ENCODE measurements at places on chromosomes 3 and 15.
A peak's percentile ranks its signal among the peaks of the same experiment; 100 is the strongest.

DNA sequence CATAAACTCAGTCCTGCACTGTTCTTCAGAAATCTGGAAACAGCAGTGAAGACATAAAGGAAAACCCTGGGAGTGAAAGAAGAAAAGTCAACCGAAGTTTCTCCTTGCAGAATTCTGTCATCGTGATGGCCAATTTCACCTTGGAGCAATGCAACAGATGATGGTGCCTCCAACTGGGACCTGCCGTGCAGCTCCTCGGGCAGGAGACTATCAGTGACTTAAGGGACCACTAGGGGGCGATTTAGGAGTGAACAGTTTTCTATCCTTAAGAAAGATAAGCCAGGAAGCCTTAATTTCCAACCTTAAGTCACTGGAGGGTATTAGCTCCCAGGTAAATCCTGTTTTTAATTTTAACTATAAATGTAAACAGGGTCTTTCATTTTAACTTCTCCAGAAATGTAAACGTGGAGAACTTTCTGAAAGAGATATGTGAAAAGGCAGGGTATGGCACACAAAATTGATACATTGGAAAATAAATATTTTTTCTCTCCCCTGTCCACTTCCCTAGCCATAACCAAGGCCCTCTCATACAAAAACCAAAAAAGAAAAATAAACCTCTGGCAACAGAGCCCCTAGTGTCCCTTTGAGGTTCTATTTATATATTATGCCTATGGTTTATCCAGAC, 116.3 kb downstream of the PDZRN3 start:
- peak; percentile 92 for DNase-seq

DNA sequence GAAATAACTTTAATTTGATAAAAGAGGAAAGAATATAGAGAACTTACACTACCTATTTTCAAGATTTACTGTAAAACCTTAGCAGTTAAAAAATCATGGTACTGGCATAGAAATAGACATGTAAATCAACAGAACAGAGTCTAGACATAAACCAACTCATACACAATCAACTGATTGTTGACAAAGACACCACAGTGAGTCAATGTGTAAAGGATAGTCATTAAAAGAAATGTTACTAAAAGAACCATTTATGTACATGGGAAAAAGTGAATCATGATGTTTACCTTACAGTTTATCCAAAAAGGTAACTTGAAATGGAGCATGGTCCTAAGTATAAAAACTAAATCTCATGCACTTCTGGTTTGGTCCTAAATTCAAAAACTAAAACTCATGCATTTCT, 847.4 kb downstream of the IGSF11 start:
- no peak for DNase-seq

DNA sequence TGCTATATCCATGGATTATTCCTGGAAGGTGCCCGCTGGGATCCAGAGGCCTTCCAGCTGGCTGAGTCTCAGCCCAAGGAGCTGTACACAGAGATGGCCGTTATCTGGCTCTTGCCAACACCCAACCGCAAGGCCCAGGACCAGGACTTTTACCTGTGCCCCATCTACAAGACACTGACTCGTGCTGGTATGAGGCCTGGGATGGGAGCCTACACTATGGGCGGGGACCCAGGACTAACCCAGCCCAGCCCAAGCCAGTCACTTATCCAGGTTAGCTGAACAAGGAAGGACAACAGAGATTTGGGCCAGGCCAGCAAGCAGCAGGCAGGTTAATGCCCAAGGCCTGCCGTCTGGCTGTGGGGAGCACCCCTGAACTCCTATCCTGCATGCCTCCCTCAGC, 45.3 kb downstream of the SEMA3G start:
- DNase-seq = no peak

GRCh38 chr15:77287385-77287784, 132.5 kb downstream of the PEAK1 start:
- DNase-seq = no peak

- no peak for DNase-seq
Observed at GRCh38 chr3:126987596-126987995, 4.7 kb downstream of the PLXNA1 start.

DNA sequence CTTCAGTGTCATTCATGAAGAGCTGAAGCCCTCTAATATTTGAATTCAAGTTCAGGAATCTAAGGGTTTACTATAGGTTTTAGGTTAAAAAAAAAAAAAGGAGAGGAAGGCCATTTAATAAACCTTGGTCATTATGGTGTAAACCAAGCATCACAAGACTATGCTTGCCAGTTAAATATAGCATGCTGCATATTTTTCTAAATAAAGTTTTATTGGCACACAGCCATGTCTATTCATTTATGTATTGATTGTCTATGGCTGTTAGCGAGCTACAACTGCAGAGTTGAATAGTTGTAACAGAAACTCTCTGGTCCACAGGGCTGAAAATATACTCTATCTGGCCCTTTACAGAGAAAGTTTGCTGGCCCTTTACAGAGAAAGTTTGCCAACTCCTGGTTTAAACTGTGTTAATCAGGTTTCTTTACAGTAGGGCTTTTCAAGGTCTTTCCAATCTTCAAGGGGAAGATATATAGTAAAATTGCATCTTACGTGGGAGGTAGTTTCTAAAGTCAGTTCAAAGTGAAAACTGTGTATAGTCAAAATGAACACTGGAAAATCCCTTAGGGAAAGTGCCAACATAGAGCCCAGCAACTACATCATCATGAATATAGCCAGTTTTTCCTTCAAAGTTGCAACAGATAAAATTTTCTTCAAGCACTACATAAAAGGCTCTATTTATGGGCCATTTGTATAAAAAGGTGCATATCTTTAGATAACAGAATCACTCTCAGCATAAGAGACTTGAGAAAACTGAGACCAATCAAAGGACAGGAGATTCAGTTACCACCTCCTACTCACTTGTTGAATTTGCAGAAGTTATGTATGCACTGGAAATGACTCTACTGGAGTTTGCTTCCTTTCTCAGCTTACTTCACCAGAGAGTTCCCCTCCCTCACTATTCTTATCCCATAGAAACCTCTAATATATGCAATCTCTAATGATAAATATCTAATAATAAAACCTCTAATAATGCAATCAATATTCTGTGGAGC, 49.7 kb upstream of the FRMD4B start:
- DNase-seq = no peak

DNA sequence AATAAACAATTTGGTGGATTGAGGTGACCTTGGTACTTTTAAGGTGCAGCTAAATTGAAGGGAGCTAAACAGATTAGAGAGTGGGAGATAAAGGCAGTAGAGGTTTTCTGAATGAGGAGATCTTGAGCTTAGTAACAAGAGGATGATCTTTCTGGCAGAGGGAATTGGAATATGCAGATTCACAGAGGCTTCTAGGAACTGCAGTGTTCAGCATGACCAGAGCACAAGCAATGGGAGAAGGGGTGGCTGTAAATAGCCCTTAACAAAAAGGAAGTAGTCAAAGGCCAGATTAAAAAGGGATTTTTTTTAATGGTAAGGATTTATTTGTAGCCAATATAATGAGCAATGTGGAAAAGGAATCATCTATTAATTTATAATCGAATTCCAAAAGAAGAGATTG, 5.7 kb upstream of the BNIP2 start:
- no peak for DNase-seq

- DNase-seq = peak; percentile 93
Observed at GRCh38 chr3:52455283-52456168, at the start of gene NISCH. Gene NISCH, plus strand, starts transcription at chr3:52455604. Its CDS starts 38 bp downstream, at chr3:52455642.

- DNase-seq = peak; percentile 20
Observed at GRCh38 chr15:63601704-63602185, 4.6 kb downstream of the FBXL22 start.

GRCh38 chr3:151567477-151567876, 106.6 kb upstream of the IGSF10 start:
- DNase-seq = peak; percentile 21

- no peak for DNase-seq
Observed at GRCh38 chr15:96764501-96764900, 434.0 kb downstream of the NR2F2 start.

DNA sequence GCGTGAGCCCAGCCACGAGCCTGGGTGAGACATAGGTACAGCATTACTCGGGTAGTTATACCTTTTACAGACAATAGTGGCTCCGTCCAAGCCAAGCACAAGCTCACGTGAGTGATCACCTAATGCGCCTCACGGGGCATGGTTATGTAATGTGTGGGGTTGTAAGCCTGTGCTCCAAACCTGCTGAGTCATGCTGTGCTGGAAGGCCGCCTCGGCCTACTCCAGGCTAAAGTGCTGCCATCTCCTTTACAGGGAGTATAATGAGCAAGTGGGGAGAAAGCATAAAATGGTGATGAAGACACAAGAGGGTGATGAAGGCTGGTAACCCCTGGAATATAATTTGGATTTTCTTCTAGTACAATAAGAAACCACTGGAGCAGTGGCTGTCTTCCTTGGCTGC, 175.8 kb upstream of the STT3B start:
- DNase-seq = peak; percentile 28

All from GM23338 (cell line).